ENCODE measurements at places on chromosomes 12 and 14.

DNA sequence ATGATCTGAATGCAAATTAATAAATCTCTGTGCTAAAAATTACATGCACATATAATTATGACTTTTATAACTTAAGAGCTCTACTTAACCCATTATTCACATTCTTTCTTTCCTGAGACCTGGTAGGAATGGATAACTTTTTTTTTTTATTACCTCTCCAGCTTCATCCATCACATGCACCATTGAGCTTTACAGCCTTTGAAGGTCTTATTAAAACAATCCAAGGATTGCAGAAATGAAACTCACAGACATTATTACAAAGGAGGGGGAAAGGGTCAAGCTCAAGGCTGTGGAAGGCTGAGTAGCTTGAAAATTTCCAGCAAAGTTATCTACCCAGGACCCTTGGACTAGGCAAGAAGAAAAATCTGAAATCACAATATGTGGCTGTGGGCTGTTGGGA lies 202.5 kb upstream of the GRIP1 start:
- DNase-seq, result no peak

GRCh38 chr14:26841326-26841725 lies 243.5 kb upstream of the NOVA1 start:
- no peak for DNase-seq

GRCh38 chr14:60647081-60647836 lies 2.0 kb downstream of the SIX1 start:
- DNase-seq, result peak; percentile 75

GRCh38 chr12:91140026-91140931 lies 29.0 kb upstream of the LUM start:
- DNase-seq, result peak; percentile 62

DNA sequence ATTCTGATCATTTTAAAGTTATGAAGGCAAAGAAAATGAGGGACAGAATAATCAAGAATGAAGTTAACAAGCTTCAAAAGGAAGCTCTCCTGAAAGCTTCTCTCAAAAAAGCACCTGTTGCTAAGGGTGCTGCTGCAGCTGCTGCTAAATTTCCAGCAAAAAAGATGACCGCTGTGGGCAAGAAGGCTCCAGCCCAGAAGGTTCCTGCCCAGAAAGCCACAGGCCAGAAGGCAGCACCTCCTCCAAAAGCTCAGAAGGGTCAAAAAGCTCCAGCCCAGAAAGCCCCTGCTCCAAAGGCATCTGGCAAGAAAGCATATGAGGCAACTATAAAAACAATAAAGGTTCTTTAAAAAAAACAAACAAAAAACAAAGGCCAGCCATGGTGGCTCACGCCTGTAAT lies 52.7 kb upstream of the NR2C1 start:
- no peak for DNase-seq

DNA sequence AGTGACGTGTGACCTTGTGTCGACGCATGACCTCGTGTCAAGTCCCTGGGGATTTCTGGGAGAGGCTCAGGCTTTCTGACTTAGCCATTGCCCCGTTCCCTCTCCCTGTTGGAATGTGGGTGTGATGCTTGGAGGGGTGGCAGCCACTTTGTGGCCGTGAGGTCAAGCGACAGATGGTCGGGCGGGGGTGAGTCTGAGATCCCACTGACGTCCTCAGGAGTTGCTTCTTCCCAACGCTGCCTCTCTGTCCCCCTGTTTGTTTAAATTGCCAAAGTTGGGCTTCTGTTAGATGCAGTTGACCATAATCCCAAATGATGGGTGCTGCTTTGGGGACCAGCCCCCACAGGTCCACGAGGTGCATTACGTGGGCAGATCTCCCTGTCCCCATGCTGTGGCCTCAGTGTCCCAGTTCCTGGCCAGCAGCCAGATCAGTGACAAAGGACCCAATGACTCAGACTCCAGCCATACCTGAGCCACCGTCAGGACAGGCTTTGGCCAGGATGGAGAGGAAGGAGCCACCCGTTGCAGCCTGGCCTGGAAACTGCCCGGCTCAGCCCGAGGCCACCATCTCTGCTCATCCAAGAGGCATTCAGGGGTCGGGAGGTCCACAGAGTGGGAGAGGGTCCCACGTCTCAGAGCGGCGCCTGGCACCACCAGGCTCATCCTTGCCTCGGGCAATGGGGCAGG lies 34.4 kb upstream of the GALNT9 start:
- DNase-seq, result no peak

- no peak for DNase-seq
Observed at GRCh38 chr12:501722-502447, 42.1 kb downstream of the B4GALNT3 start.

DNA sequence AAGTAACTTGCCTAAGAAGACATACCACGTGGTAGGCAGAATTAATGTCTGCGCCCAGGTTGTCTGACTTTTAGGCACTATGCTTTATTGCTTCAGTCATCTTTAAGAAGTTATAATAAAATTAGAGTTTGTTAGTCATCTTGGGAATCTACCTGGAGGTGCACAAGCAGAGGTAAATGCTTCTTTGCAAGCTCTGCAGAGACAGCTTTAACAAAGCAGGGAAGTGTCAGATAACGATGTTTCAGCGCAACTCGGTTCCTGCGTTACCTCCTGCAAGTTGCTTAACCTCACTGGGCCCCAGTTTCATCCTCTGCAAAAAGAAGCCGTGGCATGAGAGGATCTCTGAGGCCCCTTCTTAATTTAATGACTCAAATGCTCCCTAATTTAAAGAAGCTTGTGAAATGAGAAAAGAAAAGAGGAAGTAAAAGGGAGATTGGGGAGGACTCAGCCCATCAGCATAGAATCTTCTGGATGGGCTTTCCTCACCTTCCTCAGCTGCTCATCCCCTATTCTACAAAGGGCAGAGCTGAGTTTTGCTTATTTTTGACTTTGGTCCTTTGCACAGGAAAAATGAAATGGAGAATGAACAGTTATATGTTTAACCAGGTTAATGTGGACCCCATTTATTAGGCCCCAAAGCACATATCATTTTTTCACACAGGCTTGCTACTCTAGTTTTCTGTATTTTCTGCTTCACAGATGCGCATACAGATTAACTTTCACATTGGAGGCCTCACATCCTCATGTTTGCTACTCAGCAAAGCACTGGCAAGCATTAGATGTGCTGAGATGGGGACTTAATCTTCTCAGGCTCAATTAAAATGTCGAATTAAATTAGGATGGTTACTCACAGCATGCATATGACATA lies 5.1 kb downstream of the ARHGDIB start:
- no peak for DNase-seq

GRCh38 chr14:103628221-103628683 lies 759 bp upstream of the KLC1 start:
- peak; percentile 78 for DNase-seq

- no peak for DNase-seq
Observed at GRCh38 chr12:108584456-108585065, 13.3 kb downstream of the TMEM119 start.

DNA sequence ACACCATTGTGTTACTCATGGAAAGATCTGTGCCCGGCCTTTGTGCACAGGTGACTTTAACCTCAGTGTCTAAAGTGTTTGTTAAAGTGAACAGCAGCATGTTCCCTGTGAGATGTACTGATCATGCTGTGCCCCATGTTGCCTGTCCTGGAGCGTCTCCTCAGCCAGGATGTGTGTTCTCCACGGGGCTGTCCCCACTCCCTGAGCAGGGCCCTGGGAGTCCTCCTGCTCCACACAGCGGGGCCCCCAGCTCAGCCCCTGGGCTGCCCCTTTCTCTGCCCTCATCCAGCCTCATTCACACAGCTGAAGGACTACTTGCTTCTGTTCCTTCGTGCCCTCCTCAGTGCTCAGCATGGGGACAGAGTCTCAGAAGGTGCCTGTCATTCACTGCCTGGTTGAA lies 131.5 kb downstream of the SLC38A6 start:
- no peak for DNase-seq

DNA sequence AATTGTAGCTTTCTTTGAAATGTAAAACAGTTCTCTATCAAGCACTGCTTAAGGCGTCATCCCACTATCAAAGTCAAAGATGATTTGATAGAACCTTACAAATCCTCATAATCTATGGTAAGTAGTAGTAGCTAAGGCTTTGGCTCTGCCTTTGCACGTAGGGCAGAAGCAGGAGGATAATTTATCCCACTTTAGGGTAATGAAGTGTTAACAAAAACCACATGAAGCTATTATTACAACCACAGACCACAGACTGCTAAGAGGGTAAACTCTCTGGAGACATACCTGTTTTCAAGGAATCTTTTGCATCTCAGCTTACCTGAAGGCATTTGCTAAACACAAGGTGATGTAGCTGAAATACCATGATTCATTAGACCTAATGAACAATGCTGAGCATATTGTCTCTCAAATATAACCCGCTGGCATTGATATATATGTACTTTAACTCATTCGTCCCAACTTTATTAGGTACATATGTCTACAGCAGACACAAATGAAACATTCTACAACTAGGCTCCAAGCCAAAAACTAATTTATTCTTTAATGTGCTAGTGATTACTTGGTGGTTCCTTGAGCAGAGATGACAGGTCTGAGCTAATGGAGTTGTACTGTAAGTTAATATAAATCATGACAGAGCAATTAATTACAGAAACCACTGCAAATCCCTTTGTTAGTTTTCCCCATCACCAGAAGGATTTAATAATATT lies 368.8 kb downstream of the ETNK1 start:
- DNase-seq, result no peak

DNA sequence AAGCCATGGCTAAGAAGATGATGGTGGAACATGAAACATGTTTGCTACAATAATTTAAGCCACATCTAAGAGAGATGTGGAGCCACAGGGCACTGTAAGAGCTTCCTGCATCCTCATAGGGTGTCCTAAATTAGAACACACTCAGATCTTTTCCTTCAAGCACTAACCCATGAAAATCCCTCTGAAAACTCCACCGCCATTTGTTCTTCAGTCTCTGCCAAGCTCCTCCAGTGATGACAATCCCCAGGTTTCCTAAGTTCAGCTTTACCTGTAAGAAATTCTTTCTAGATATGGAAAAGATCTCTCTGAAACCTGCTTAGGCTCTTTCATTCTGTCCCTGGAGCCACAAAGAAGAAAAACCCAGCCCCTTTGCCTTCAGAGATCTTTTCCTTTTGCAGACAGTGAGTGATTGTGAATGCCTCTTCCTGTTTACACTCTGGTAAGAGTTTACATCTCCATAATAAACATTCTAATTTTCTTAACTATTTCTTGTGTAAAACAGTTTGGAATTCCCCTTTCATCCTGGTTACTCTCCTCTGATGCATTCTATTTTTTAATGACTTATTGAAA lies 907.2 kb downstream of the VRK1 start:
- DNase-seq, result no peak

DNA sequence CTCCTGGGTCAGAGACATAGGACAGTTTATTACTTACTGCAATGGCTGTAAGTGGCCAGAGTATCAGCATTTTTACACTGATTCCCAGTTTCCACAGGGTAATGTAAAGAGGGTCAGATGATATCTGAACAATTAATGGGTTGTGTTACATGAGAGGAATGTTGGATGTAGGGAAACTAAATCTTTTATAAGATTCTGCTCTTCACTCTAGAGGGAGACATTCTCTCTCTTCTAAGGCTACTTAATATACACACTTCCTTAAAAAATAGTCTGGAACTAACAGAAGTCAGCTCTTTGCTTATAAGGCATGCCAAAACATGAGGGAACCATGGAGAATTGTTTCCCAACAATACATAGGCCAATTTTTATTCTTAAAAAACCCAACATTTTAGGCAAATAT lies 389.8 kb downstream of the ETNK1 start:
- no peak for DNase-seq

DNA sequence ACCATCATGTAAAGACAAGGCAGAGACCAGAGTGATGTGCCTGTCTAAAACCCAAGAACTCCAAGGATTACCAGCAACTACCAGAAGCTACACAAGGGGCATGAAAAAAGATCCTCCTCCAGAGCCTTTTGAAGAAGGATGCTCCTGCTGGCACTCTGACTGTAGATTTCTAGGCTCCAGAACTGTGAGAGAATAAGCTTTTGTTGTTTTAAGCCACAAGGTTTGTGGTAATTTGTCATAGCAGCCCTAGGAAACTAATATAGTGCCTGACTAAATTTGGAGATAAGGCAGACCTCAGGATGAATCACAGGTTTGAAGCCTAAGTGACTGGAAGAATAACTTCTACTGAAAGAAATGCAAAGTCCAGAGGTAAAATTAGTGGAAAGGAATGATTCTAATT lies 132.9 kb downstream of the CEP83 start:
- peak; percentile 86 for DNase-seq

DNA sequence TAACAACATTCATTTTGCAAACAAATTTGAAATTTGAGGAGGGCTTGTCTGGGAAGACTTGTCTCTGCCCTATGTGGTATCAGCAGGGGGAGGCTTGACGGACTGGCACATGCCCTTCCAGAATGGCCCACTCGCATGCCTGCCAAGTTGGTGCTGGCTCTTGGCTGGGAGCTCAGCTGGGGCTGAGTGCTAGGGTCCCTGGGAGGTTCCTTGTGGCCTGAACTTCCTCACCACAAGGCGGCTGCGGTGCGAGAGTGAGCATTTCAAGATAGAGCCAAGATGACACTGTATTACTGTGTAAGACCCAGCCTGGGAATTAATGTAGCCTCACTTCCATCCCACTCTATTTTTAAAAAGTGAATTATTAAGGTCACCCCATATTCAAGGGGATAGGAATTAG lies 271.6 kb upstream of the PLEKHG7 start:
- DNase-seq, result no peak

DNA sequence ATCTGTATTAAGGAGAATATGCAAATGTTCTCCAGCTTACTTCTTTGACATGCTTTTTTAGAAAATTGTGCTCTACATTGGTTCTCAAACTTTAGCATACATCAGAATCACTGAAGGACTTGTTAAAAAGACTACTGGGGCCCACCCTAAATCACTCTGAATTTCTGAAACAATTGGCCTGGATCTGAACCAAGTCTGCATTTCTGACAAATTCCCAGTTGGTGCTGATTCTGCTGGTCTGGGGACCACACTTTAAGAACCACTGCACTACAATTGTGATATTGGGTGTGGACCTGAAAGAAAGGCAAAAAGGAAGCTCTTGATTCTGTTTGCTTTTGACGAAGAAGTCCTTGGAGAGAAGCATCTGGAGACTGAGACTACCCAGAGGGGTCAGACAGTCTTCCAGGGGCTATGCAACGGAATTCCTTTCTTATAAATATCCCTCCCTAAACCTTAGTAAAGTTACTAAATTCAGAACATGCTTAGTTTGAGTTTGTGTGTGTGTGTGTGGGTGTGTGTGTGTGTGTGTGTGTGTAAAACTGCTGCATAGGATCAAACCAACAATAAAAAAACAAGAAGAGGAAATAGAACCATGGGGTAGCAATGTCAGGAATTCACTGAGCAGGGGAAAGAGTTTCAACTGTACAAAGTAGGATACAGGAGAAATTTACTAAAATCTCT lies 36.8 kb downstream of the EAPP start:
- DNase-seq, result no peak

GRCh38 chr14:90534091-90534837 lies 137.4 kb downstream of the CALM1 start:
- DNase-seq, result peak; percentile 50

- DNase-seq, result peak; percentile 20
Observed at GRCh38 chr14:59189091-59189785, 771 bp downstream of the DAAM1 start.

GRCh38 chr14:101980700-101981099 lies 16.3 kb downstream of the DYNC1H1 start:
- peak; percentile 98 for DNase-seq
